T-helper 2 cell (primary cell): ENCODE measurements at places on chromosomes 5 and 9.

GRCh38 chr5:6362846-6363245 is 15.5 kb downstream of the MED10 start:
- no peak for DNase-seq

- no peak for DNase-seq
These were observed 213.4 kb upstream of the ELL2 start for GRCh38 chr5:96175090-96175489.

DNA sequence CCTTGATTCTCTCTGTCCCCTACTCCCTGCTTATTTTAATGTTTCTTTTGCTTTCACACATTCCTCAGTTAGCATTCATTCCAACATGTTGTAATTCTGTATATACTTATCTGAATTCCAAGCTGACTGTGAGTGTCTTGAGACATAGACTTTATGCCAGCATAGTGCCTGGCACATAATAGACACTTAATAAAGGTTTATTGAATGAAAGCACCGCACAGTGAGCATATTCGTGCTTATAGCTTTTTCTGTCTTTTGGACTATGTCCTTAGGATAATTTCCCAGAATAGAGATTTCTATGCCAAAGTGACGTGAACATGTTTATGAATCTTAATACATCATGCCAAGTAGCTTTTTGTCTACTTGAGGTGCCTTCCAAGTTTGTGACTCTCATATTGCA is 174.6 kb downstream of the CD180 start:
- no peak for DNase-seq

- DNase-seq, result no peak
These were observed 1.9 kb downstream of the SNX18 start for GRCh38 chr5:54519509-54519876.

DNA sequence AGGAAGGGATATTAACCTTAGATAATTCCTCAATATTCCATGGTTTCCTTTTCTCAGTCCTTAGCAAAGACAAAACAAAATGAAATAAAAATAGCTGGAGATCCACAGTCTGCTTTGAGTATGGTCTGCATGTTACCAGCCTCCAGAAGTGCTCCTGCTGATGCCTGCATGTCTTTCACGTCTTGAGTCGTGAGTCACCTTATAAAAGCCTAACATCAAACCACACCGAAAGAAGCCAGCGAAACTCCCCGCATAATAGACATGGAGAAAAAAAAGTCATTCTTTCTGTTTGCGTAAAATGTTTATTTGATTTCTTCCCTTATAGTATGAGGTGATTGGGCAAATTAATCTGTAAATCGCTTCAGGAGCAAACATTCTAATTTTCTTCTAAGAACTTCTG is 380.5 kb downstream of the SLCO4C1 start:
- DNase-seq, result no peak

DNA sequence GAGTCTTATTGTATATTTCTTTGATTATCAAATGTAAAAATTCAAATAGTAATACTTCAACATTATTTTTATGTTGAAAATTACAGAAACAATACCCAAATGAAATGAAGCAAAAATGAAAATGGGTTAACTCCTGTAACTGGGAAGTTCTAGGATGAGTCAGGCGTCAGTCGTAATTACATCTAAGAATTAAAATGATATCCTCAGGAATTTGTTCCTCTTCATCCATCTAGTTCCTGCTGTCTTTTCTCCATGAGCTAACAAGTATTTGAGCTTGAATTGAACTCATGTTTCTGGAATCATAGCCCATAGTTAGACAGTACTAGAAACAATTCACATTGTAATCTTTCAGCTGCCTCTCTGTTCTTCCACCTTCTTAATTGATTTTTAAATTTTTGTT is 568.3 kb upstream of the TLE4 start:
- DNase-seq, result no peak

GRCh38 chr5:72223371-72223770 is 96.7 kb downstream of the MRPS27 start:
- DNase-seq, result no peak

- no peak for DNase-seq
These were observed 130.3 kb upstream of the FAM120A start for GRCh38 chr9:93321220-93321610.

DNA sequence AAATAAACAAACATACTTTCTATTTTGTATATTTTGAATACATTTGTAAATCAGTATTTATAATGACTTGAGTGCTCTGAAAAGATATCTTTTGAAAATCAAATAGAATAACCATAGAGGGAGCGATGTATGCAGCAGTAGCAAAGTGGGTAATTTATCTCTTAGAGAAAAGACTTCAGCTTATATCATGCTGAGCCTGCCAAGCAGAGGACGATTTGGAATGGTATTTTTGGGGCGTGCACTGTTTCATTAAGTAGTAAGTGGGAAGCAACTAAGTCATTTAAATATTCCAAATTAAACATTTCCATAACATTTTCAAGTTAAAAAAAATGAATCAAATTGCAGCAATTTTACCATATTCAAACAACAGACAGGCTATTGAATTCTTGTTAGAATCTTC is 147.6 kb downstream of the CDH10 start:
- DNase-seq, result no peak

DNA sequence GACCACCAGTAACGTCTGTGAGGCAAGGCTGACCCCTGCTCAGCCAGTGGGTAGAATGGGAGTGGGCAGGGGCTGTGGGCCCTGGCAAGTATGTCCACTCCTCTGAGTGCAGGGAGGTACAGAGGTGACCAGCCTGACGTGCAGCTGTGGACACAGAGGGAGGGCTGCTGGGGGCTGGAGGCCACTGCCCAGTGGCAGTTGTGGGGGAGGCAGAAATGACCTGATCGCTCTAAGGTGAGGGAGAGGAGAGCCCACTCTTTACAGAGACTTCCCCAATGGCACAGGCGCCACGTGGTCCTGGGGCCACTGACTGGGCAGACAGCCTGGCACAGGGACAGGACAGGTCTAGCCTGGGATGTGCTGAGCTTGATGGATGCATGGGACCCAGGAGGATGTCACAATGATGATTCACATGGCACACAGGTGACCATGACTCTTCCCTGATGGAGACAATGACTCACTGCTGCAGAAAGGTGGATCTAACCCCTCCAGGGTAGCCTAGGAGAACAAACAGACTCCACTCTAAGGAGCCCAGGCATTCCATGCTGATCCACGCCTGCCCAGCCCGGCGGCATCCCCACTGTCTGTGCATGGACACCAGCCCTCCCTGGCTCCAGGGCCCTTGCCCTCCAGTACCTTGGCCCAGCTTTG is 7.7 kb downstream of the LPCAT1 start:
- DNase-seq, result no peak

GRCh38 chr5:37638897-37639296 is 200.9 kb downstream of the GDNF start:
- no peak for DNase-seq

DNA sequence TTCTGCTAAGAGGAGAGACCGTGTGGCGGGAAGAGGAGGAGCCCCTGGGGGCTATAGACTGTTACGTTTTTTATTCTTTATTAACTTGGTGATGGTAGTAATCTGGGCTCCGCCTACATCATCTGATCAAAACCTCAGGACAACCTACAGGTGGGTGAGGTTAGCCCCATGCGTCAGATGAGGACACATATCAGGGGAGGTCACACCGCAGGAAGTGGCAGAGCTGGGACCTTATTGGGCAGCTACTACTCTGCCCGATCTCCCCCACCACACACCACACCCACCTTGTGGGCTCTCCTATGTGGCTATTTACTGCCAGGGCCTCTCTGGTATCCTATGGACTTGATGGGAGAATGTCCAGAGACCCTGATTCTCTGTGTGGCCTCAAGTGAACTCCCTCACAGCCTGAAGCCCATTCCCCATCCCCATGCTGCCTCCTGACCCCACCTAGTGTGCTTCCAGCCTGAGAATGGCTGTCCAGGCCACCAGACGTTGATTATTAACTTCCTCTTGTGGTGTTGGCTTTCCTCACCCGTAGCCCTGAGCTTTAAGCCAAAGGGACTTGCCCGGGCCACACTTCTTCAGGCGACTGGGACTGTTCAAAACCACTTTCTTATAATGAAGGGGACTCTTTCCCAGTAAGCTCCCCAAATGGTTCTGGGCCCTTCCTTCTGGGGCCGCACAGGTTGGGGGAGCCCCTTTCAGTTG is 8.2 kb downstream of the UNC5A start:
- DNase-seq, result peak; percentile 79

DNA sequence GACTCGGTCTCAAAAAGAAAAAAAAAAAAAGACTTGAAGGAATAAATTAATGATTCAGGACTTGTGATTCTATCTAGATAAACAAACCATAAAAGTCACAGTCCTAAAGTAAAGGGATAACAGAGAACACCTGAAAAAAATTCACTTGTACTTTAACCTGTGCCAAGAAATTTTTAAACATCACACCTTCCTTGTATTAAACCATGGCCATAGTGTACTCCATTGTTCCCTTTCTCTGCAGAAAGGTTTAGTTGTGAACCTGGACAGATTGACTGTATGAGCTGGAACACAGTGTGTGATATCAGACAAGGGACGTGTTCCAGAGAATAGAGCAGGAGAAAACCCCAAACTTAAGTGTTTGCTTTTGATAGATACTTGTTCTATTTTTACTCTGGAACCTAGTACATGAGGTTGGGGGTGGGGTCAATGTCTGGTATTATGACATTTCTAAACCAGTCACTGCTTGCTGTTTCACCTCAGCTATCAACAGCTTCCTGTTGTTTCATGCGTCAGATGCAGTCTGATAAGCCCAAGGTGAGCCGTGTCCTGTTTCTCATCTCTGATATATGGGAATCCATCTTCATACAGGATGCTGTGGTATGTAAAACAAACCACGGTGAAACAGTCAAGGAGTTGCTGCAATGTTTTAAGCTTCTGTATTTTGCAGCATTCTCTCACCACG is 62.5 kb upstream of the ITGA1 start:
- peak; percentile 98 for DNase-seq

DNA sequence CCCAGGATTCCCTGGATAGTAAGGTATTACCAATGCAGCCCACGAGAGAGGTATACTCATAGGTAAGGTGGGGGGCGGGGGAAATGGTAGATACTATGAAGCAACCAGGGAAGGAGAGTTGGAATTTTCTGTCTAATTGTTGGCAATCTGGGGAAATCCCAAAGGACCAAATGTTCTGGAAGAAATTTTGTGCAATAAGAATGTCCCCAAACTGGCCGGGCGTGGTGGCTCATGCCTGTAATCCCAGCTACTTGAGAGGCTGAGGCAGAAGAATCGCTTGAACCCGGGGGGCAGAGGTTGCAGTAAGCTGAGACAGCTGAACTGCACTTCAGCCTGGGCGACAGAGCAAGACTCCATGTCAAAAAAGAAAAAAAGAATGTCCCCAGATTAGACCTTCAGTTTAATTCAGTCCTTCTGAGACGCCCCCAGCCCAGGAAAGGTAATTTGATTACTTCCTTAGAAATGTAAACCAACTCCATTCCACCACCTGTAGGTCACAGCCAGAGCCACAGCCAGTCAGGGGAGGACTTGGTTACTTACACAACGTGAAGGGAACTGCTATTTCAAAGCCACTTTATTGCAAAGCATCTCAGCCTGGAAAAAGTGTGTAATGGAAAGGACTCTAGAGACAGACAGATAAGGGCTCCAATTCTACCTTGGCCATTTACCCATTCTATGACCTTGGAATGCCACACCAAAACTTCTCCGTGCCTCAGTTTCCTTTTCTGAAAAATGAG is 50.0 kb upstream of the KLF4 start:
- no peak for DNase-seq

DNA sequence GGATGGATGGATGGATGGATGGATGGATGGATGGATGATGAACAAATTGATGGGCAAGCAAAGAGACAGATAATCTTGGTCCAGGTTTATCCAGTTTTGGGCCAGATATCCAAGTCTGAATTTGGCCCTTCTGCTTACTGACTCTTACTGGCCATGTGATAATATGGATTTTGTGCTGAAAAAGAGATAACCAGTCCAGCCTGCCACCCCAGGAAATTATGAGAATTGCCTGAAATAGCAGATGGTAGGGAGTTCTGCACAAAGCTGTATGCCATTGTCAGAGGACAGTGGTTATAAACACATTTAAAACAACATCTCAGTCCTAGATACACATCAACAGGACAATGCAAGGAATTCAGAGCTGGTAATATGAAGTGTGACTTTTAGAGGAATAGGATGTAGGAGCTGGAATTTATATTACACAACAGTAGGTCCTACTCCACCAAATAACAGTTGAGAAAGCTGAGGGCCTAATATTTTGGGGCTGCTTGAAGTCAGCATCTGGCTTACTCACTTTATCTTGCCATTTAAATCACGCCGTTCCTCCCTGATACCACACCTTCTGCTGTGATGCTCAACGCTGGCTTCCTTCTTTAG is 9.0 kb upstream of the FAT2 start:
- DNase-seq, result no peak

GRCh38 chr5:148991566-148991965 is 71.3 kb downstream of the SH3TC2 start:
- no peak for DNase-seq

DNA sequence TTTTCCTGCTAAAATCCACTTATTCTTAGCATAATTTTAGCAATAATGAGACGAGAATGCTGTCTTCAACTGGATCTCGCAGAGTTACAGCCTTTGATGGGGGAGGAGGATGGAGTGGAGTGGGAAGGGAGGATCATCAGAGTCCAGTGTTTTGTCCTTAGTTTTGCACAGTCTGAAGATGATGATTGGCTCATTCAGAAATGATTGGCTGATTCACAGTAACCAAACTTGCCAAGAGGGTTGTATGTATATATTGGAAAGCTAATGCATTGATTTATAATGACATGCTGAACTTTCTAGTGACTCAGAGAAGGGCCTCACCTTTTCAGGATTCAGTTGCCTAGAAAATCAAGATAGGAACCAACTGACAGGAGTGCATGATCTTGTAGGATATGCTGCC is 448.0 kb downstream of the CCDC171 start:
- no peak for DNase-seq

GRCh38 chr5:35884191-35884769 is 27.6 kb downstream of the IL7R start:
- DNase-seq, result no peak

- DNase-seq, result no peak
These were observed 104.4 kb downstream of the DENND1A start for GRCh38 chr9:123825342-123826060.

GRCh38 chr9:35318741-35319140 is 156.9 kb downstream of the UNC13B start:
- DNase-seq, result no peak

DNA sequence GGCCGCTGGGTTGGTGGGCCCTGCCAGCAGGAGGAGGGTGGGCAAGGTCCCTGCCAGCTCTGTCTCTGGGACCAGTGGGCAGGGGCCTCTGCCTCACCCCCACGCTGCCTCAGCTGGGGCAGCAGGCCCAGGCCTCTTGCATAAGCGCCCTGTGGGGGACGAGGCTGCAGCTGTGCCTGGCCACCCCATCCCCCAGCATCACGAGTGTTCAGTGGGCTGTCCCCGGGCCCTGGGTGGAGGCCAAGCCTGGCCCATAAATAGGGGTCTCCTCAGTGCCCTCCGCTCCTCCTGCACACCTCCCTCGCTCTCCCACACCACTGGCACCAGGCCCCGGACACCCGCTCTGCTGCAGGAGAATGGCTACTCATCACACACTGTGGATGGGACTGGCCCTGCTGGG is at the start of gene PTGDS:
Gene PTGDS, plus strand, starts transcription at position 282 of the 400 bp plus-strand sequence. Its CDS starts 75 bp downstream, at position 357.
- no peak for DNase-seq

DNA sequence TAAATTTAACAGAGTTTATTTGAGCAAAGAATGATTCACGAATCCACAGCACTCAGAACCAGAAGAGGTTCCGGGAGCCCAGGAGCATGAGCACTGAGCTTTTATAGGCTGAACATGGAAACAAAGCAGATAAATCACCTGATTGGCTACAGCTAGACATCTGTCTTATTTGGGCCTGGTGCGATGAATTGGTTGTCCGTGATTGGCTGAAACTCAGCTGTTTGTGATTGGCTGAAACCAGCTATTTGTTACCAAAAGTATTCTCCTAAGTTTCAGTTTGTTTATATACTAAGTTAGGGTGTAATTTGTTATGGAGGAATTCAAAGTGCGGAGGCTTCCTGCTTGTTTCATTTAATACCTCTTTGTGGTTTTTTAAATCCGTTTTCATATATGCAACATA is 15.8 kb upstream of the LCP2 start:
- peak; percentile 89 for DNase-seq
